ENCODE measurements at places on chromosomes 1 and 21. TPM values are rescaled to one million over a fixed set of nuclear protein-coding genes. Genes with fewer than 3 reads are reported as not detected.

DNA sequence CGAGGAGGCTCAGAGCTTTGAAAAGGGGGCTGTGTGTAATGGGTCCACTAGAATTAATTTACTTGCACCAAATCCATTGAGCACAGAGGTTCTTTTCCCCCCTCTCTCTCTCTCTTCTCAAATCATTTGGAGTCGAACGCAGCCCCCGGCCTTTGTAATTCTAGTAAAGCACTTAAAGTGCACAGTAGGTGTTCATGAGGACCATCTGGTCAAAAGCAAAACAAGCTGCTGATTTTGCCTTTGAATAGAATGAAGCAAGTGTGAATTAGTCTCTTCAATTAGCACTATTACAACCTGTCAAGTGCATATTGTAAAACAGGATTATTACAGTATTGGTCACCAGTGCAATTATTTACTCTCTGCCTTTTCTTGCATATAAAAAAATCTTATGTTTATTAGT, 259.9 kb downstream of the FAF1 start:
- no peak for DNase-seq

GRCh38 chr21:45292399-45293219, 4.9 kb upstream of the POFUT2 start:
- DNase-seq, result peak; percentile 62

GRCh38 chr1:47911892-47912291, 85.3 kb downstream of the TRABD2B start:
- no peak for DNase-seq

TNFRSF4 gene
- 30.5 TPM for polyA plus RNA-seq

GRCh38 chr21:29540289-29540688, 241.6 kb downstream of the BACH1 start:
- DNase-seq, result no peak

GRCh38 chr1:203367057-203367456, 16.1 kb upstream of the FMOD start:
- DNase-seq, result no peak

B4GALT2 gene
- polyA plus RNA-seq, result 0.31 TPM

DNA sequence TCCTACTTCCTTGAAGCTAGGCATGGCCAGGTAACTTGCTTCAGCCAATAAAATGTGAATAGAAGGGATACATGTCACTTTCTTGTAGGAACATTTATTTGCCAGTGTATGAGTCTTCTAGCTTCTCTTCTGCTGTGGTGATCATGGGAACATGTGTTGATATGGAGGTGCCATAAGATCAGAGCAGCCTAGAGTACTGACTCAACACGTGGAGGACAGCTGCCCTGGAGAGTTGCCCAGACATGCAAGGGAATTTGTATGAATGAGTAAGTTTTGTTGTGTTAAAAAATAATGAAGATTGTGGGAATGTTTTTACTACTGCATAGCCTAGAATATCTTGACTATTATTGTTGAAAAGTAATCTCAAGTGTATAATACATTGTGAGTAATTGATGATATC, 502.3 kb downstream of the NUF2 start:
- no peak for DNase-seq

- DNase-seq, result no peak
These were observed 121.5 kb downstream of the PLD5 start for GRCh38 chr1:242402956-242403355.

DNA sequence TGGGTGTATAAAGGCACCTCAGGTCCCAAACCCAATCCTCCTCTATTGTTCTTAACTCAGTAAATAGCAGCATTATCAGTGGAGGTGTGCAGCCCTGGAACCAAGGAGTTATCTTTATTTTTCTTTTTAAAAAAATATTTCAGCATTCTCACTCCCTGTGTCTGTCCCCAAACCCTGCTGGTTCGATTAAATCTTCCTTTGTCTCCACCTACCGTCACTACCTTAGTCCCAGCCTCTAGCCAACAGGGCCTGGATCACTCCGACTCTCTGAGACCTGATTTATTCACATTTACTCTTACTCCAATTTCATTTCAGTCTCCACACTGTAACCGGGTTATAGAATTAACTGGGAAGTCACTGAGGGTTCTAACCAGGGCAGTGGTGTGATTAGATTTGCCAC, 39.1 kb upstream of the FAM89A start:
- DNase-seq, result no peak

DNASE2B gene
- not detected for polyA plus RNA-seq

DNA sequence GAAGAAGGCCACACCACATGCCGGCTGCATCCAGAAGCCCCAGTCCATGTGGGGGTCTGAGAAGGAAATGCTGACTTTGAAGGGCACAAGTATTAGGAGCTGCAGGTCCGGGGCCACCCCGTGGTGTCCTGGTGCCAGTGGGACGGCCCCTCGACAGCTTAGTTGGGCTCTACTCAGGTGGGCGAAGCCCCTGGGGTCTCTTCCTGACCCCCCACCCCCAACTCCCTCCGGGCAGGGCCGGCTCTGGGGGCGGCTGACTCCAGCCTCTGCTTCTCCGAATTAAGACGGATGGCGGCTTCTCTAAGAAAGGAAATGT, 62.1 kb upstream of the TTC34 start:
- no peak for DNase-seq

FCRL2 gene
- 0.09 TPM for polyA plus RNA-seq

DNA sequence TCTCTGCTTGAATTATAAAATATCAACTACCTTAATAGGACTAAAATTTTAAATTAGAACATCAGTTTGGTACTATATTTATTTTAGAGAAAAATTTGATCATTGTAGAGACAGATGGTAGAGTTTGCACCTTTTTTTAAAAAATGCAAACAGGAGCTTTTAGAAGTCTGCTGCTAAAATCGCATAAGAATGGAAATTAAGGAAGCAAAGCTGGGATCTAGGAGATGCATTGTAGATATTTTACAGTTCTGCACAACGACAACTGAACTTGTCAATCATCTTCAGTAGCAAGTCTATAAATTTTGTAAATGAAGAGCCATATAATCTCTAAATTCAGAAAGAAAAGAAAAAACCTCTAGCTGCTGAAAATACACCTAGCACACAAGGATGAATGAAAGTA, 185.6 kb upstream of the KCNK2 start:
- DNase-seq, result no peak

All from CD4-positive, CD25-positive, alpha-beta regulatory T cell (primary cell).